ENCODE measurements at places on chromosomes 4 and X. TPM values are rescaled to one million over a fixed set of nuclear protein-coding genes. Genes with fewer than 3 reads are reported as not detected.

PALLD gene
- 159 TPM for polyA plus RNA-seq

STK26 gene
- 0.25 TPM for polyA plus RNA-seq

OTUD6A gene
- polyA plus RNA-seq = not detected

GRCh38 chrX:8036914-8037313, 109.7 kb upstream of the PNPLA4 start:
- no peak for DNase-seq

GRCh38 chr4:184628103-184628502, 21.1 kb downstream of the CASP3 start:
- DNase-seq = no peak

DNA sequence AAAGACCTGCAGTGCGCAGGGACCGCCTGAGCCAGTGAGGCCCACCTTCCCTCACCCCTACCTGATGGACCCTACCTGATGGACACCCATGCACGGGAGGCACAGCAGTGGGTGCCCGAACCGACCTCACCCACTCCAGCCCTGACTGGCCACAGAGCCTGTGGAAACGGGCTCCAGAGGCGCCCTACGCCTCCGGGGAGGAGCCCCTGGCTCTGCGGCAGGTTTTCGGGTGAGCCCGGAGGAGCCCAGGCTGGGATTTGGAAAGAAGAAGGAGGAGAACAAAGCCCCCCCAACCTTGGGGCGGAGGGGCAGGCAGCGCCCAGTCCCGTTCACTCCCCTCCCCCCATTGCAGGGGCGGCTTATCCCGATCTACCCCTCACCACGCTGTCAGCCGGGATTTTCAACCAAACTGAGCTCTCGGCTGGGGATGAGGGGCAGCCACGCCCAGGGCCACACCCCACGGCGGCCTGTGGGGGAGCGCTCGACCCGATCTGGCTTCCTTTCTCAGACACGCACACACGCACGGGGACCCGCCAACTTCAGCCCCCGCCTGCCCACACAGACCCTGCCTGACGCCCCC, 675 bp downstream of the L1CAM start:
- DNase-seq = no peak

DNA sequence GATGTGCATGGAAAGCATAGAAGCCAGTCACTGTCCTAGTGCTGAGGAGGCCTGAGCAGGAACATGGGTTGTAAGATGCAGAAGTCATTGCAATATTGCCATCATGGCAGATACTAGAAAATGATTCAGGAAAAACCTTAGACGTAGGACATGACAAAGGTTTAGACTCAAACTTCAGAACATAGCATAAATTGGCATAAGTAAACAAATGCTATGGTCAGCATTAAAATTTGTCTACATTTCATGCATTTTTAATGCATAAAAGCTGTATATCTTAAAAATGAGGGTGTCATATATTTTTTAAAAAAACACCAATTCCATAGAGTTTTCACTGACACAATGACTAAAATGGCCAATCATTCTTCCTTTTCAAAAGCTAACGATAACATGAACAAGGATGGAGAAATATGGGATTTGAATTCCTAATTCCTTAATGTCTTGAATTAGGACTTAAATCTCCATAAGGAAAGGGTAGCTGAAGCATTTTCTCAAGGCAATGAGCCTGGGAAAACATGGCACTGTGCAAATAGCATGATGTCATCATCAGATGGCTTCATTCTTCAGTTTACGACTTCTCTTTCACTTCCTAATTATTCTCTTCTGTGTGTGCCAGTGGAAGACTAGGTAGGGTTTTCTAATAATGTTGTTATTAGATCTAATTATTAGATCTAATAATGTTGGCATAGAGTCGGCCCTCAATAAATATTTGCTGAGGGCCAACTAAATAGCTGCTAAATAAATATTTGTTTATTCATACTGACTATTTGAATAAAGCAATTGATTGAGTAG, 125.1 kb upstream of the FRG1 start:
- DNase-seq = no peak

GRCh38 chrX:19344661-19345060, 934 bp downstream of the PDHA1 start:
- DNase-seq = no peak

- no peak for DNase-seq
These were observed 13.3 kb downstream of the HNRNPD start for GRCh38 chr4:82360298-82361177.

DNA sequence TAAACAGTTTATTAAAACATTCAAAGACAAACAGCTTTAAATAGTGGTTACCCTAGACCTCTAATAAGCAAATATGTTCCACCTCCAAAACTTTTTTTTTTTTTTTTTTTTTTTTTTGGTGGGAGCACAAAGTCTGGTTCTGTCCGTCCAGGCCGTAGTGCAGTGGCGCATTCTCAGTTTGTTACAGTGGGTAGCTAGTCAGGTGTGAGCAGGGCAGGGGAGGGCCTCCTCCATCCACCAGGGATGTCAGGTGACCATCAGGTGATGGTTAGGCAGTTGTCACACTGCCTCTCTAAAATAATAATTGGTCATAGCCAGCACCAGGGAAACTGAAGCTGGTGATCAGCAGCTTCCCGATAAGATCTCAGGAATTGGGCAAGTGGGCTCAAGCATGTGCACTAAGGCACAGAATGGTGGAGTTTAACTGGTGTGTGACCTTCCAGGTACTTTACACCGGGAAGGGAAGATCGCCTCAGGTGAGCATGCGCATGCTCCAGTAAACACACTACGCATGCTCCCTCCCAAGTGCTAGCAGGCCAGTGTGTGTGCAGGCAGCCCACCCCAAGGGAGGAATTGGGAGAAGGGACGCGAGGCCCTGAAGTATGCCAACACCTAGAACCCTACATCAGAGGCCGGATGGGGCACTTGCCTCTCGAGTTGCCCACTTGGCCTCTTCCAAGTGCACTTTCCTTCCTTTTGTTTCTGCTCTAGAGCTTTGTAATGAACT, 27.2 kb downstream of the TNIP2 start:
- no peak for DNase-seq

GRCh38 chr4:42678512-42678911, 21.6 kb upstream of the ATP8A1 start:
- no peak for DNase-seq

- no peak for DNase-seq
These were observed 235.4 kb downstream of the SPRY1 start for GRCh38 chr4:123631786-123632692.
